ENCODE measurements at places on chromosomes 1 and 21. TPM values are rescaled to one million over a fixed set of nuclear protein-coding genes. Genes with fewer than 3 reads are reported as not detected.

Gene PTCH2
- 0.56 TPM for total RNA-seq

Gene MPC2
- 170 TPM for total RNA-seq

- no peak for DNase-seq
Observed at GRCh38 chr1:204812842-204813241, 57.8 kb upstream of the NFASC start.

GRCh38 chr1:93623436-93623835 is 58.2 kb downstream of the BCAR3 start:
- H3K4me1 ChIP-seq: peaks cover 28% of the 10 kb centered on the region
- DNase-seq: no peak
- no peak overlapping the region for H3K27ac ChIP-seq
- no peak overlapping the region for H3K4me3 ChIP-seq
- no peaks in the 10 kb centered on the region for H3K36me3 ChIP-seq
- H3K27me3 ChIP-seq: no peaks in the 10 kb centered on the region

DNA sequence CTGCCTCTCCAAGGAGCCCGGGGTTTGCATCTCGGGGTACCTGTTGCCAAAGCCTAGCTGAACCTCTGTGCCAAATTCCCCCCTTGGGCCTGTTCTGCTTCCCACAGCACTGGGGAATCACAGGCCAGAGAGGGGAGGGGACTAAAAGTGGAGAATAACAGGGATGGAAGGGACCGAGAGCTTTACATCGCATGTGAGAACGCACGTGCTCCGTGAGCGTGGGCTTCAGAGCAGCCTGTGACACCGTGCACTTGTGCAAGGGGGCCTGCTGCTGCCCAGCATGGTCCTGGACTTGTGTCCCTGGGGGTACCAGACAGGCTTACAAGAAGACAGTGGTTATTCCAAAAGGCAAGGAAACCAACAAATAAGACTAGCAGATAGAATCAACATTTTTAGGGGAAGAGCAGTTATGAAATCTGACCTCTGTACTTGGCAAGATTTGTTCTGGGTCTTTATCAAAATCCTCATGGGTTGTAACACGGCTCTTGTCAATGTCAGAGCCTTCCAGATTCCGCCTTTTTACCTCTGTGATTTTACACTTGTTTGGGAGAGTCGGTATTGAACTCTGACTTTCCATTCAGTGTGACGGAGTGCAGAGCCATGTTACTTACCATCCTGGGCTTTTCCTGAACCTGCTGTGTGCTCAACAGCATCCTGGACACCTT is 36.2 kb upstream of the TNFRSF1B start:
- no peak overlapping the region for H3K4me3 ChIP-seq
- H3K36me3 ChIP-seq: no peaks in the 10 kb centered on the region
- no peak overlapping the region for H3K27ac ChIP-seq
- H3K4me1 ChIP-seq: peaks cover 9% of the 10 kb centered on the region
- no peak for DNase-seq

- H3K27ac ChIP-seq: no peak overlapping the region
- H3K27me3 ChIP-seq: no peaks in the 10 kb centered on the region
- H3K4me3 ChIP-seq: no peak overlapping the region
- H3K36me3 ChIP-seq: no peaks in the 10 kb centered on the region
- H3K4me1 ChIP-seq: no peaks in the 10 kb centered on the region
Observed at GRCh38 chr21:35408401-35408800, 359.3 kb upstream of the RUNX1 start.

DNA sequence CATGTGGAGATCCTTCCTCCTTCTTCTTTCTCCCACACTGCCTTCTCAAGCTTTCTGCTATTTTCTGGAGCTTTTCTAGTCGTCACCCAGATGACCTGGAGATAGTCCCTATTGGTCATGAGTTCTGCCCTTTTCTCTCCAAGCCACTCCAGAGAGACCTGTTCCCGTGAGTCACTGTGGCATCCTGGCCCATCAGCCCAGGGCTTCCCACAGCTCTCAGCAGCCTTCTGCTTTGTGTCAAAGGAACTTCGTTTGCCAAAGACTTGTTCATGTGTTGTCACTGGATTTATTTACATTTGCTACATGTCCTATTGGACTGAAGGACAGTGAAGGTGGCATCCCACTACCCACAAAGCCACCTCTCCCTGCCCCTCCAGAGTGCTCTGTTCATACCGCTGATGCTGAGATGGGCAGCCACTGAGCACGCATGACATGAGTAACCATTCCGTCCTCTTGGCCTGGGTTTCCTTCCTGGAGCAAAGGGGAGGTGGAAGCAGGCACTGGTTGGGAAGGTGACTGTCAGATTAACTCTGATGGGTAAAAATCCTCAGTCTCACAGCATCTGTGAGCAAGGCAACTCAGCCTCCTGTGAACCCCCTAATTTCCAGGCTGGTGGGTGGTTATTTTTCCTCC is 119.2 kb downstream of the EDEM3 start:
- no peaks in the 10 kb centered on the region for H3K27me3 ChIP-seq
- no peak overlapping the region for H3K27ac ChIP-seq
- H3K4me1 ChIP-seq: no peaks in the 10 kb centered on the region
- no peak for DNase-seq
- H3K36me3 ChIP-seq: no peaks in the 10 kb centered on the region

Data from hepatocyte (in vitro differentiated cells).